WTC11 (cell line): ENCODE measurements at places on chromosomes 4 and X.

DNA sequence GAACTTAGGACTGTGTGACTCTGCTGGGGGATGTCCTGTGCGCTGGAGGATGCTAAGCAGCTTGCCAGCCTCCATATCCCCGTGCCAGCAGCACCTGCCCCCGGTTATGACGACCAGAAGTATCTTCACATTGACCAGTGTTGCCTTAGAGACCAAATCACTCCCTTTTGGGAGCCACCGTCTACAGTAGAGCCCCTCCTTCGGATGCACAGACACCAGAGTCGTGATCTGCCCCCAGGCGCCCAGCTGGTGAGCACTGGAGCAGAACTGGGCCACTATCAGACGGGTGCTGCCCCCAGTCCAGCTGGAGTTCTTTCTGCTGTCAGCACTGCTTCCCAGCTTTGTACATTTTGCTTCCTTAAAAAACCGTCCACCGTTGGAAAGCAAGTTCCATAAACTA, 30.0 kb upstream of the TADA2B start:
- peaks cover 67% of the 10 kb centered on the region for H3K36me3 ChIP-seq
- peaks cover 8% of the 10 kb centered on the region for H3K4me1 ChIP-seq
- no peak for DNase-seq
- no peak overlapping the region for H3K4me3 ChIP-seq

DNA sequence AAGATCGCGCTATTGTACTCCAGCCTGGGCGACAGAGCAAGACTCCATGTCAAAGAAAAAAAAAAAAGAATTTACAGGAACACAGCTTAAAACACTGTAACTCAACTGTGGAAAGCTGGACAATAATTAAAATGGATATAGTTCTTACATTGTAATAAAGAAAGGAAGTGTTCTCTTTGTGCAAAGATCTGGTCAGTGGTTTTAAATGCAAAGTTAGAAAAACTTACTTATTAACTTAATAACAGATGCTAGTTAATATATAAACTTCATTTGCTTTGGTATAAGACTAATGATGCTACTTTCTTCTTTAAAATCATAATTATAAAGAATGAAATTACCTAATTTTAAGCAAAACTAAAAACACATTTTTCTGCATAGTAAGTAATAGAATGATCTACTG, 2024.1 kb upstream of the TENM3 start:
- H3K36me3 ChIP-seq, result peaks cover 4% of the 10 kb centered on the region; the same call in 1 of the 2 replicates
- no peak overlapping the region for H3K27ac ChIP-seq
- peaks cover 4% of the 10 kb centered on the region for H3K4me1 ChIP-seq
- no peaks in the 10 kb centered on the region for H3K27me3 ChIP-seq

GRCh38 chr4:121720109-121720508, 23.3 kb upstream of the ANXA5 start:
- no peaks in the 10 kb centered on the region for H3K36me3 ChIP-seq
- DNase-seq, result no peak
- H3K27ac ChIP-seq, result no peak overlapping the region
- H3K4me3 ChIP-seq, result no peak overlapping the region
- H3K4me1 ChIP-seq, result no peaks in the 10 kb centered on the region

GRCh38 chr4:107744532-107744931, 24.5 kb upstream of the PAPSS1 start:
- H3K36me3 ChIP-seq, result peaks cover 14% of the 10 kb centered on the region
- H3K27me3 ChIP-seq, result no peaks in the 10 kb centered on the region
- DNase-seq, result no peak
- peaks cover 36% of the 10 kb centered on the region for H3K4me1 ChIP-seq

DNA sequence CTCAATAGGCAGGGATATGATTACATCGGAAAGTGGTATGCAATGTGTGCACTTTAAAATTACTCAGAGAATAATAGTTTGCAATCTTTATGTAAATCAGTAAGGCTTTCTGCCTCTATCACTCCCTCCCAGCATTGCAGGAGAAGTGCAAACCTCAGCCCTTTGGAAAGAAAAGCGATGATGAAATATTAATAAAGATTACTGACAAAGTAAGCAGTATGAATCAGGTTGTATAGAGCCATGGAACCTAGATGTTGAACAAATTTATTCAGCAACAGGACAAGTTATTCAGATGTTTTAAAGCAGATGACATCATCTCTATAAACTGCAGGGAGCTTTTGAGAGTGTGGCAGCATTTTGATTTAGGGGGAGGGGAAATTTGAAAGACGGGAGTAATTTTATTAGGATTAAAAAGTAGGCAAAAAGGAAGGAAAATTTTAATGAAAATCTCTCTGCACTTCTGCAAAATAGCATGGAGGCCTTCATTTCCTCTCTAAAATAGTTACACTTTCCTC, 631.7 kb upstream of the GRIA3 start:
- H3K36me3 ChIP-seq, result no peaks in the 10 kb centered on the region
- H3K4me1 ChIP-seq, result no peaks in the 10 kb centered on the region
- no peak overlapping the region for H3K4me3 ChIP-seq
- DNase-seq, result no peak

- no peak for DNase-seq
- peaks cover 3% of the 10 kb centered on the region for H3K27me3 ChIP-seq
- H3K4me3 ChIP-seq, result no peak overlapping the region
- H3K4me1 ChIP-seq, result peaks cover 9% of the 10 kb centered on the region
Measured at GRCh38 chr4:89829470-89830138, 7.4 kb downstream of the SNCA start.
